ENCODE measurements at places on chromosomes 2 and 18.

- DNase-seq: no peak
These were observed 602 bp upstream of the ADAM17 start for GRCh38 chr2:9556121-9556743.

- no peak for DNase-seq
These were observed 919 bp upstream of the SCN2A start for GRCh38 chr2:165238295-165238694.

- no peak for DNase-seq
These were observed 83.6 kb downstream of the SESTD1 start for GRCh38 chr2:179181002-179181401.

DNA sequence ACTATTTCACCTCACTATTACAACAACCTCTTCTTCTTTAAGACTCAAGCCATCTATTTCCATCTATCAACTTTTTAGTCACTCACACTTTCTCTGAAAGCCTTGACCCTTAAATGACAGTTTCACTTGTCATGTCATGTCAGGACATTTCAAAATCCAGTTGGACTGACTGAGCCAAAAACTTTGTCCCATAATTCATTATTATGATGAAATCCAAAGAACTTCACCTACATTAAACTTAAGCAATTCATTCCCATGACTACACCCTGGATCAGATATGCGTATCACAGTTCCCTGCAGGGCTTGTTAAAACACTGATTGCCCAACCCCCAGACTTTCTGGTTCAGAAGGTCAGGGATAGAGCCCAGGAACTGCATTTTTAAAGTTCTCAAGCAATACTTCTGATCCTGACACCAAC is 26.5 kb downstream of the LDAH start:
- DNase-seq: no peak

DNA sequence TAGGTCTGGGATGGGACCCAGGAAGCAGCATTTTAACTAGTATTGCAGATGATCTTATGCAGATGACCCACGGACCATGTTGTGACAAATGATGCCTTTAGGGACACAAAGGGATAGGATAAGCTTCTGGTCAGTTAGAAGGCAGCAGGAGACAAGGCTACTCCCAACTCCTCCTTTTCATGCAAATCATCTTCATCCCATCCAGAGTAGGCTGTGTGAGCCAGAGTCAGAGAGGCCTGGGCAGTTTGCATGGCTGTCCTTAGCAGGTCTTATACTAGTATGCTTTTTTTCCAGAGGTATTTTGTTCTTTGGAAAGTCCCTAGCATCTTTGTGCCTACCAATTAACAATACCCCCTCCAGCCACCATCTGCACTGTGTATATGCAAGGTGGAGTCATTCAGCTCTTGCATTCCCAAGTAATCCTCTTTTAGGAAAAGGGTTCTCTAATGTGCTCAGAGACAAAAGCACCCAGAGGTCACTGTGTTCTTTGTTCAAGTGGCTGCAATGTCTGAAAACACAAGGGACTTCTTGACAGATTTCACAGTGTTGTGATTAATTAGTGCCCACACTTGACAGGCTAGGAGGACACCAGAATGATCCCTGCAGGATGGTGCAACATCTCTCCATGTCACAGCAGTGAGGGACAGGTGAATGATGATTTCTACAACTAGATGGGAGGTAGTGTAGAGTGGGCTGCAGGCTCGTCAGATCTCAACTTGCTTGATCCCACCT is 225.8 kb downstream of the NCKAP5 start:
- no peak for DNase-seq

GRCh38 chr2:40317046-40317445 is 134.8 kb downstream of the SLC8A1 start:
- DNase-seq: no peak

DNA sequence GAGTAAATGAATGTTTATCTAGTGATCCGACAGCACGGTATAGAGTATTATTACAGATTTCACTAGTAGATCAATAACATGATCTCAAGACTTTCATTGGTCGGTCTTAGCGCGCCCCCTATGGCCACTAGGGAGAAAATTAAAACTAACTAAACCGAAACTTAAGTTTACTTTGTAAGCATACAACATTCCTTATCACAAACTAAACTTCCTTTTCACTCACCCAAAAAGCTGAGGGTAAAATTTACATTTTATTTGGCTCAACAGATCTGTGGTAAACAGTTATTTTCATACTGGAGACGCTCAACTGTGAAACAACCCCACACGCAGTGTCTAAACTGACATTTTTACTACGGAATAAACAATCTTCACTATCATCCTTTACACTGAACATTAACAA is 215.6 kb upstream of the MAP2 start:
- DNase-seq: peak; percentile 6

DNA sequence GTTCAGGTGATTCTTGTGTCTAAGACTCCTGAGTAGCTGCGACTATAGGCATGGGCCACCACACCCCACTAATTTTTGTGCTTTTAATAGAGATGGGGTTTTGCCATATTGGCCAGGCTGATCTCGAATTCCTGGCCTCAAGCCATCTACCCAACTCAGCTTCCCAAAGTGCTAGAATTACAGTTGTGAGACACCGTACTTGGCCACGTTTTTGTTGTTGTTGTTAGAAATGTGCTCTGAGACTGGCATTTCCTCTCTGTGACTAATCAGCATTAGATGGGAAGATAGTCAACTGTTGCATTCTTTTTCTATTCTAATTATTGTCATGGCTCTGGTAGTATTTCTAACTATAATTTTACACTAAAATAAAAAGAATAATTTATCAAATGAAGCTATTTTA is 191.7 kb downstream of the CAMKMT start:
- no peak for DNase-seq

- no peak for DNase-seq
These were observed 40.5 kb upstream of the SIX2 start for GRCh38 chr2:45049569-45050336.

- DNase-seq: peak; percentile 19
These were observed at the start of gene DCTN1 for GRCh38 chr2:74379851-74380789. TSS of gene DCTN1 (minus strand) at chr2:74380311. CDS start at chr2:74380037, 274 bp downstream.

DNA sequence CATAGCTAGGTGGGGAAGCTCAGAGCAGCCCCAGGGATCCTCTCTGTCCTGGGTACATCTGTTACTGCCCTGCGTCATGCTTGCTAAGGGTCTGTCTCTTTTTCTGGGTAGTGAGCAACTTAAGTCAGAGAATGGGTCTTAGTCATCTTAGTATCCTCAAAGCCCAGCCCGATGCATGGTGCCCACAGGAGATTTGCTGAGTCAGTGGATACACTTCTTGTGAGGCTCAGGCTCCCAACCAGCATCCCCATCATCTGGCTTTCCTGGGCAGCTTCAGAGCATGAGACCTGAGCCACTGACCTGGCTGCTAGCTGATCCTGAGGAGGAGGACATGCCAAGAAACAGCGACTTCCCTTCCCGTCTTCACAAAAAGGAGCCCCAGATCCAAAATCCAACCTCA is 10.0 kb downstream of the FOXI3 start:
- no peak for DNase-seq

DNA sequence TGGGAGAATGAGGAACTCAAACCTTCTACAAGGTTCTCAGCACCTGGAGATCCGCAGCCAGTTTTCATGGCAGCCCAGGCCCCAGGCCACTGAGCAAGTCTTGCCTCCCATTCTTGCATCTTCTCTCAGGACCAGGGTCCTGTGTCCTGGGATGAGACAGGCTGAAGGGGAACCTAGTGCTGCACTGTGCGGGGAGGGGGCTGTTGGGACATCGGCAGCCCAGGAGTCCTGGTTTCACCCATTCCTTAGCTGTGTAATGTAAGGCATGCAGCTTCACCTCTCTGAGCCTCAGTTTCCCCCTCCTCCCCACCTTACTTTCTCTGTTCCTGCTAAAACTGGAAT is 43.9 kb downstream of the TNS1 start:
- DNase-seq: no peak

DNA sequence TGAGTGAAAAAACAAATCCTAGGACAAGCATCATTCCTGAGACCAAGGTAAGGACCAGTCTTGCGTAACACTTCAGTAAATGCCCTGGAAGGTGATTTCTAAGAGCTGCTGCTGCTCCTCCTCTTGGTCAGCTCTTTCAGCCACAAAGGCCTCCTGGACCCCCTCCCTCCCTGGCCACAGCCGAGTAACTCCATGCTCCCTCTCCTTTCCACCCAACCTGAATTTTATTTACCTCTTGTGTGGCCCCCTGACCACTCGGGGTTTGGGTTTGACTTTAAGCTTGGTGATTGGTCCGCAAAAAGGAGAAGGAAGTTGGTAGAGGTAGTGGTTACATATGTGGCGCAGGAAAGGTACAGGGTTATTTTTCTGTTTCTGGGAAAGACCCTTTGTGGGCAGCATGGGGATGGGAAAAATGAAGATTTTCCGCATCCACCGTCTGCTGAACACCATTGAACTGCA is 9.2 kb downstream of the HTRA2 start:
- no peak for DNase-seq

DNA sequence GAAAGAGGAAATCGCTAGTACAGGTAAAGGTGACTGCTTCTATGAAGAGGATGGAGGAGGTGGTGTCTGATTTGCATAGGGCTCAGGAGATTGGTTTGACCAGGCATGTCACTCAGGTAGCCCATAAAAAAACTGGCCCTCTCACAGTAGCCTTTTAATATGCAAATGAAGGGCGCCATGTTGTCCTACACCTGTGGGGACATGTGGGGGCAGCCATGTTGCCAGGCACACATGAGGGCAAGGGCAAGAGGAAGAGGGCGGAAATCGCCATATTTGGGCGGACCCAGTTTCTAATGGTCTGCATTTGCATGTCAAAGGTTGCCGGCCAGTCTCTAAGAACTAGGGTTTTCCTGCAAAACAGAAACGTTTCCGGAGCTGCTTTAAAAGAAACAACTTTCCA is 1330.6 kb downstream of the DSC3 start:
- DNase-seq: no peak

DNA sequence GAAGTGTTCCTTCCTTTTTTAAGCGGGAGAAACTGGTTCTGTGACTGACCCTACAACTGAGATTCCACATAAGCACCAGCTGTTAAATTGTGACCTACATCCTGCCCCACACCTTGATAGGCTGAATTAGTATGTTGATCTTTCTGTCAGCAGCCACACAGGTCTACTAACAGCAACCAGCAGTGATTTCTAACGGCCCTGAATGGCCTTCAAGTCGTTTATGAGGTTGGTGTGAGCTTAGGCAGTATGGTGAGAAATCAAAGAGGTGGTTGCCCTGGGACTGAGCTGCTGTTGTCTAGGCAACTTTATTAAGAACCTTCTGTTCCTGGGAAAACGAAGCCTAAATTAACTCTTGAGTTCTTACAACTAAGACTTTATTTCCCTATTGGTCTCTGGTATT is 197.2 kb upstream of the FSHR start:
- DNase-seq: no peak

DNA sequence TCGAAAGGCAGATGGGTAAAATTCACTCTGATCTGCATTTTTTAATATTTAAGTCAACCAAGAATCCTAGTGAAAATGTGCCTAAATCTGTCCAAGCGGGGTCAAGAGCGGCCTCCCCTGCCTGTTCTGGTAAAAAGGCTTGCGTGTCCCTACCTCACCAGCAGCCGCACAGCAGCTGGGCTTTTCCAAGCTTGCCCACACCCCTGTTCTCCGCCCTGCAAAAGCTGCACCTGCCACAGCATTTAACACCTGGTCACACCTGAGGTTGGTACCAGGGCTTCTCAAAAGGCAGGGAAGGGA is 25.8 kb upstream of the TMEM182 start:
- DNase-seq: no peak

DNA sequence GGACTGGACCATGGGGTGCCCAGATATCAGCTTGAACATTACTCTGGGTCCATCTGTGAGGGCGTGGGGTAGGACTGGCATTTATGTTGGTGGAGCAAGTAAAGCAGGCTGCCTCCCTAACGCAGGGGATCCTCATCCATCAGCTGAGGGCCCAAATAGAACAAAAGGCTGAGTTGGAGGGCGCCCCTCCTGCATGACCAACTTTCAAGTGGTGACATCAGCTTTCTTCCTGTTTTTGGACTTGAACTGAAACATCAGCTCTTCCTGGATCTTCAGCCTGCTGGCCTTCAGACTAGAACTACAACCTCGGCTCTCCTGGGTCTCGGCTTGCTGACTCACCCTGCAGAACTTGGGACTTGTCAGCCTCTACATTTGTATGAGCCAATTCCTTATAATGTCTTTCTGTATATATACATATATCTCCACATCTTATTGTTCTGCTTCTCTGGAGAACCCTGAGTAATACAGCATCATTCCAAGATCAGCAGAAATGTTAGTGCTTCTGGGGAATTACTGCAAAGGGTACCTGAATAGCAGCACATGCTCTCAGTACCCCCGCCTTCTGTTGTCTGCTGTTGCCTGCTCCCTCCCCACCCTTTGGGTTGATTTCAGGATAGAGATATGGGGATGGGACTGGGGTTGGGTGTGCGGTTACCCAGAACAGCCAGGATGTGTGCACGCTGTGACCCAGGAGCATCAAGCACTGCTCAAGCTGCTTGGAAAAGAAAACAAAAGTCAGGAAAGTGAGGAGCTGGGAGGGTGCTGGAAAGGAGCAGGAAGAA is 20.0 kb downstream of the TMEM127 start:
- DNase-seq: no peak

- no peak for DNase-seq
These were observed 27.5 kb downstream of the CDH20 start for GRCh38 chr18:61360404-61361383.
